Forelimb muscle (tissue), 1 donor: ENCODE measurements at places on chromosomes 5 and 9.
A peak's percentile ranks its signal among the peaks of the same experiment; 100 is the strongest.

- no peak for DNase-seq
Observed at GRCh38 chr9:90340421-90340820, 302.2 kb downstream of the DIRAS2 start.

DNA sequence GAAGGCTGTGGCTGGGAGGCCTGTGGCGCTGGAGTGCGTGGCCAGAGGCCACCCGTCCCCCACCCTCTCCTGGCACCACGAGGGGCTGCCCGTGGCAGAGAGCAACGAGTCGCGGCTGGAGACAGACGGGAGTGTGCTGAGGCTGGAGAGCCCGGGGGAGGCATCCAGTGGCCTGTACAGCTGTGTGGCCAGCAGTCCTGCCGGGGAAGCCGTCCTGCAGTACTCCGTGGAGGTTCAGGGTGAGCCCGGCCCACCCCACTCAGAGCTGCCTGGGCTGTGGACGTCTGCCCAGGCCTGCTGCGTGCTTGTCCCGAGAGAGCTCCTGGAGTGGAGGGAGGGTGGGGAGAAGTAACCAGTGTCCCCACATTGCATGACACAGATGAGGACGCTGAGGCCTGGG, 89.2 kb downstream of the HMCN2 start:
- DNase-seq: no peak

DNA sequence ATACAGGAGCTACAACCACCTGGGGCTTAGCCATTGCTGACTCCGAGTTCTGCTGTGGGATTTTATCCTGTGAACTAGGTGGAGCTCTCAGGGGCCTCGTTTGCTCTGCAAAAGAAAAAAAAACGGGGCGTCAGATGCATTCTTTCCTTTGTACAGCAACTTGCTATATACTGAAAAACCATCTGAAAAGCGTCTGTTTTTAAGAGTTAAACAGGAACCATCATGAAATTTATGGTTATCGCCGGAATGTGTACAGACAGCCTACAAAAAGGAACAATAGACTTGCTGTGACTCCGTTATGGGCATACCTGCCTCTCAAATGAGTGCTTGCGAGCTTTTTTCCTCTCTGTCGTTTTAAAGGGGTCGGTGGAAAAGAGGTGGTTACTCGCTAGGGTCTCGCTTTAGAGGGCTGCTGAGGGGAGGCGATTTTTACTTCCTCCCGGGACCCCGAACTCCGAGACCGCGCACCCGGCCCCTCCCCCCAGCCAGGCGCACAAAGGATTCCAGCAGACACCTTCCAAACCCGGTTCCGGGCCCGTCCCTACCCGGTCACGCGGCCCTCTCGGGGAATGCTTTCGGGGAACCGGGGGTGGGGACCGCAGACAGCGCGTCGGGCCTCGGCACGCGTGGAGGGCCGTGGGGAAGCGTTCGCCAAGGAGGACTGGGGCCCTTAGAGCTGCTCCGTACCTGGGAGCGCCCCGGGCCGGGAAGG, 826 bp downstream of the PAIP1 start:
- no peak for DNase-seq

DNA sequence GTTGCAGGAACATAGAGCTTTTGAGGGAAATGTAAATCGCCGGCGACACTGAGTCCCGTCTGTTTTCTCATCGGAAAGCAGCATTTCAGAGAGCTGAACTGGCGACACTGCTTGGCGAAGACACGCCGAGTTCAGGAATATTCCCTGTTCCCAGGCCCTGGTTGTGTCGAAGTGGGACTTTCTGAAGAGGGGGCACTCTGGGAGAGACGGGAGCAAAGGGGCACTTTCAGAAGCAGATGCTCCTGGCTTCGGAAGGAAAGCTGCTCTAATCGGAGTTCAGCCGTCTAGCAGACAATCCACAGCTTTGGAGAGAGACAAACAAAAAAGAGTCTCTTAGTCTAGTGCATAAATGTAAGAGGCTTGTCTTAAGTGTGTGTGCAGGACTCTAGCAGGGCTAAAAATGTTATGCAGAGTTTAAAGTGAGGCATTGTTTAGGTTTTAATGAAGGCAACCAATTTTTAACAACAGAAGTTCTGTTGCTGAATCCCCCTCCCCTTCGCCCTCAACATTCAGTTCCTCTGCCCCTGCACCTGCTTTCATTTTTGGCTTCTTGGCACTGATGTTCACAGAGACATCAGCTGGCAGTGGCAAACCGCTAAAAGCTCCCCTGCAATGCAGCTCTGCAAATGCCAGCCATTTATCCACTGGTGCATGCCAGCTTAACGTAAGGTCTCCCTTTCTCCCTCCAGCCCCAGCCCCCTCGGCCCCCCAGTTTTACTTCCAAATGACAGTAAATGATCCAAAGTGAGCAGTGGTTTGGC, 289.5 kb upstream of the MPDZ start:
- no peak for DNase-seq

DNA sequence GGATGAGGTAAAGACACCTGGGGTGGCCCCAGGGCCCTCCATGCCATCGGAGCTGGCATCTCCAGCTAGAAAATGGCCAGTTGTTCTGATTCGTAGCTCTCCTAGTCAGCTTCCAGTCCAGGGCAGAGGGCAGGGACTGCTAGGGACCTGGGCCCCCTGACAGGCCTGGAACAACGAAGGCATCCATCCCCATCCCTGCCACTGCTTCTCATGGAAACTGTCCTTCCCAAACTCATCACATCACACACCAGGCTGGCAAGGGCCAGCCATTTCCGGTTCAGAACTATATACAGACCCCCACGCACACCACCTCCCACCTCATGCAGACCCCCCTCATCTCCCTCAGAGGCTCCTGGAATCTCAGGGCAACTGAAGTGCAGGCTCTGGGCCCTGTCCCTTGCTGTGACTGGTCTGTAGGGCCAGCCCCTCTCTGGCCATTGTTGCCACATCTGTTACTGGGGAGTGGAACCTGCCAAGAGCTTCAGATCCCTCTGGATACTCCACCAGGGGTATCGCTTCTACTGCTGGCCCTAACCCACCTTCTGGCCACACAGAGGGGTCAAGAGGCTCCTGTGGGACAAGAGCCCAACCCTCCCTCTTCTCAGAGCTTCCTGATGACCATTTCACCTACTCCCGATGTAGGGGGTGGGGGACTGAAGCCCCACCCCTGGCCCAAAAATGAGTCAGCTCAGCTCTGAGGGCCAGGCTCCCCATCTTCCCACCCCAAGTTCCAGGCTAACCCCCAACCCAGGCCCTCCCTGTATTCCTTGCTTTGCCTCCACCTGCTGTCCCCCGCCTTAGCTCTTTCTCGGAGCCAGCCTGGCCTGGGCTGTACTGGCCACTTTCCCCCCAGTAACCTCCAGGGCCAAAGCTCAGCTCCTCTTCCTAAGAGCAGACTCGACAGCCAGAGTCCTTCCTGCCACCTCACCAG, 1.2 kb upstream of the MZB1 start:
- DNase-seq: no peak

DNA sequence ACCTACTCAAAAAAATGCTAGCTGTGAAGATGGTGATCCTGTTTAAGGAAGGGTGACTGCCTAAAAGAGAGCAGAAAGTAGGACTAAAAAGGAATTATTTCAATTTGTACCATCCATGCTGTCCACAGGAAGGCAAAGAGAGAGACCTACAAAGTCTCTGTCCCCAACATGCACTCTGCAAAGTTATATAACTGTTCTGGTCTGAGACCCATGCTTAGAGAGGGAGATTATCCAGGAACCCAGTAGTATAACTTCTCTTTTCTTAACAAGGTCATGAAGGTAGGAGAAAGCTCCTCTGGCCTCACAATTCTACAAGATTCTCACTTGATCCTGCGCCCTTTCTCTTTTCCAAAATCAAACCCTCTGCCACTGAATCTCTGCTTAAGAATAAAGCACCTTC, 25.8 kb downstream of the SLC22A4 start:
- no peak for DNase-seq

- no peak for DNase-seq
Observed at GRCh38 chr9:76086539-76086938, 196.1 kb downstream of the PCSK5 start.

DNA sequence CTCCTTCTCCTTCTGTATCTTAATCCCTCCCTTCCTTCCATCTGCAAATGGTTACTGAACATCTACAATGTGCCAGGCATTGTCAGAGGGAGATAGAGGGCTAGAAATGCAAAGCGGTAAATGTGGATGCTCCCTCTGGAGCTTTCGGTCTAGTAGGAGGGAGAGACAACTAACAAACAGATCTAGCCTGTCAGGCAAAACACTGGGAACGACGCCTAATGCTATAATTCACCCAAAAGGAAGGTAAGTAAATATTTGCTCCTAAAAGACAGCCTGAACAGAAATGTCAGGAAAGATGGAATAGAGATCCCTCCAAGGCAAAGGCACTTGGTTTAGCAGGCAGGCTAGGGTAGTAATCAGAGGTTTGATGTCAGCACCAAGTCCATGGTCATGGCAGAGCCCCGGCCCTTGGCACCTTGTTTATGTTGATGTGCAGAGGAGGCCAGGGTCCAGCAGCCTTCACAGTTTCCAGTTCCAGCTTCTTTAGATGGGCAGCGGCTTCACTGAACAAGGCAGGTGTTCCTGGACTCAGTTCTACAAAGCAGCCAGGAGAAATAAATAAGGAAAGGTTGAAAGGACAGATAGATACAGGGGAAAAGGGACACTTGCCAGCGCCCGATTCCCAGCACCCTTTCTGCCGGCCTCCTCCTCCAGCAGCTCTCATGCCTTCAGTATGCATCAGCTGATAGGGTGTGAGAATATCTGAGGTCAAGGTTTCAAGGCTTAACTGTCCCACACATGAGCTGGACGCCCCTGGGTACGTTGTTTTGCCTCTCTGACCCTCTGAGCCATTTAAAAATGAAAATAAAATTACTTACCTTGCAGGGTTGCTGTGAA, 46.5 kb upstream of the FRRS1L start:
- DNase-seq: no peak

DNA sequence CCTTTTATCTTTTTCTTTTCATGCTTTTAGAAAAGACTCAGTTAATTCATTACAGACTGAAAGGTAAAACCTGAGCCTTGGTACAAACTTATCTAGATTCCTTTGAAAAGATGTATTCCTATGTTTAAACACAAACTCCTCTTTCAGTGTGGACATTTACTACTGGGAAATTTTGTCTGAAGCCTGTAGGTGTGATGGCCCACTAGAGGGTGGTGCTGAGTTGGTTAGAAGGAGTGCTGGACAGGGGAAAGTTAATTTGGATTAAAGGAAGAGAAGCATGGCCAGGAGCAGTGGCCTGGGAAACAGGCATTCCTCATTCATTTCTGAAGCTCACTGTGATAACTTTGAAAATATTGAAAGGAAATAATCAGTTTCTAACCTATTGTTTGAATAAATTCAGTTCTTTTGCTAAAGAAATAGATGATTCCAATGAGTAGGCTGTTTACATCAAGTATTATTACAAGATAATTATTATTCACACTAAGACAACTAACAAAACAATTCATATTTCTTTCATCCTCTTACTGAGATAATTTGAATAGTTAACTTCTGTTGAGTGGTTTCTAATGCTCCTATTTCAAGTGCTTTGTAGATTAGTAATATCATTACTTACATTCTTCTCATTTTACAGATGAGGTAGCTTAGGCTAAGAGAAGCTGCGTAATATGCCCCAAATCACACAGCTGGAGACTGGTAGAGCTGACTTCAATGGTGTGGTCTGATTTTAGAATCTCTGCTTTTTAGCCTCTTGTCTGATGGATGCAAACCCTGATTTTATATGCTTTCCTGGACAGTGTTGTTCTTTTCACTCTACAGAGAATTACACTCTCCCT, 150.9 kb downstream of the ADGRV1 start:
- DNase-seq: no peak

DNA sequence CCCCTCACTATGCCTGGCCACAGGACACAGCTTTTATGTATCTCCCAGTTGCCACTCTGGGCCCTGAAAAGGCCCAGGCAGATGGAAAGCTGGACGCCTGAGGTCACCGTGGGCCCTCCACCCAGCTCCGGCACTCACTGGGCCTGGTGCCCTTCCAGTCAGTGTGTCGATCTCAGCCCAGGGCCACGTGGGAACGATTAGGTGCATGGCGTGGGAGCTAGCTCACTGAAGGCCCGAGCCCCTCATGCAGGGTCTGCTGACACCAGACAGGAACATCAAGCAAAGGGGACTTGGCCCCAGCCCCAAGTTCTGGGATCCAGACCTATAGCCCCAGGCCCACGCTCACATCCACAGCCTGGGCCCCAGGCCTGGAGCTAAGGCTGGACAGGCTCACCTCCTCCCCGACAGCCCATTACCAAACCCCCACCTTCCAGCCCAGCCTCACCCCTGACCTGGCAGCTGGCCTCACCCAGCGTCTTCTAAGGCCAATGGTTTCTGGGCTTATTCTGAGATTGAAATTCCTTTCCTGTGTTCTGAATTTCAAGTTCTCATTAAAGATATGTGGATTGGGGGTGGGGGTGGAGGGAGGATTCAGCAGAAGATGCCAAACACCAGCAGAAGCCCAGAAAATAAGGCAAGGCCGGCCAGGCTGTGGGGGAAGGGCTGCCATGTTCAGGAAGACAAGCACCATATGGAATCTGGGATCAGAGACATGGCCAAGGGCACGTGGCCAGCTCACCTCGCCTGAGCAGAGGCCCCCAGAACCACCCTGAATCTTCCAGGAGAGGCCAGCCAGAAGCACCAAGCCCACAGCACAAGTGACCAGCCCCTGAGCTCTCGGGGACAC, 74.5 kb downstream of the ADAMTS2 start:
- peak; percentile 24 for DNase-seq

DNA sequence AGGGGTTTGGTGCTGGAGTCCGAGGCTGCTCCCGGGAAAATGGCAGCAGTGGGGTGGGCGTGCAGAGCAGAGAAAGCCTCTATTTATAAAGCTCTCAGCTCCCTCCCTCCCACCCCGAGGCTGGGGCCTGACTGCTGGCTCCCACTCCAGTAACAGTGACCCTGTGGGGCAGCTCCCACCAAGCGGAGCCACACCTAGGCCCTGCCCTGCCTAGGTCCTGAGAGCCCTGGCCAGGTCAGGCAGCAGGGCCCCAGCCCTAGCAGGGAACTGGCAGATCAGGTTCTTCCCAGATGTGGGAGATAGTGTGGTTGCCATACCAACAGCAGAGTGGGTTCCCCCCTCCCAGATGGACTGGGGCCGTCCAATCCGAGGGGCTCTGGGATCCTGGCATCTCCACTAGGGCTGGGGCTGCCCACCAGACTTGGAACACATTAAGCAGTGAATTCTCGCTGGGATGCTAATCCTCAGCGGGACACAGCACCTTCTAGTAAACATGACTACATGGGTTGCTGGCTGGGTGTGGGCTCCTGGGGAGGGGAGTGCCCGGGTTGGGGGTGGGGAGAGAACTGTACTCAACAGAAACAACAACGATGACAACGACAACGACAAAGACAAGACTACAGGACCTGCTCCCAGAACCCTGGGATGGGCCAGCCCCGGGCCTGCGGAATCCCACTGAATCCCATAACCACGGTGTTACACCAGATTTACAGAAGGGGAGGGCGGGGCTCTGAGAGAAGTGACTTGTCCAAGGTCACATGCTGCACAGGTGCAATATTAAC, 1.5 kb downstream of the SH3GLB2 start:
- DNase-seq: no peak

- no peak for DNase-seq
Observed at GRCh38 chr5:50435168-50435567, 5.9 kb downstream of the EMB start.

- DNase-seq: no peak
Observed at GRCh38 chr5:125484272-125484741, 737.9 kb upstream of the ZNF608 start.
